ENCODE measurements at places on chromosomes 5 and 9.

DNA sequence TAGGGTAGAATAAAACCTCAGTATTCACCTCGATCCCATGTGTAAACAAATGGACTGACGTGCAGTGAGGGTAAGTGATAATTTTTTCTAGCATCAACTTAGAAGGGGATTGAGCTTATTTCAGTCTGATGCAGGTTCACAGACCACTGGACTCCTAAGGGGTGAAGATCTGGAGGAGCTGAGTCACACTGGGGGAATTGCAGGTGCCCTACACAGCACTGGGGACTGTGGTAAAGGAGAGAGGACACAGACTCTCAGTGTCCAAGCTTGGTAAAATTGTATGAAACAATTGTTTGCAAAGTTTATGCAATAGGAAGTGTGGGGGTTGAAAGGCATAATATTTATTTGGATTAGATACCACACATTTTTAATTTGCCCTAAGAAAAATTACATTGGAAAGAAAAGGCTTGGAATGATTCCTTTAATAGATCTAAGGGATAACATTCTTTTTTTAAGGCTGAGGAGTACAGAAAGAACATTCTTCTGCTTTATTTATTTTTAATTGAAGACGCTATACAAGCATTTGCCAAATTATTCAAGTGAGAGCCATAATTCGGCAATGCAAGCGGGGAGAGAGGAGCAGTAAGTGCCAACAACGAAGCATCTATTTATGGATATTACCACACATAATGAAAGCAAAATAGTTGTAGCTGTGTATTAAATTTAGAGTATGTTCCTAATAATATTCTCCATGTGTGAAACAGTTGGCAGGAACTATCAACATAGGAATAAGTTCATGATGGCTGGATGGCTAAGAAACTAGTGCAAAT is 766.9 kb upstream of the ADAMTS16 start:
- no peak for DNase-seq

DNA sequence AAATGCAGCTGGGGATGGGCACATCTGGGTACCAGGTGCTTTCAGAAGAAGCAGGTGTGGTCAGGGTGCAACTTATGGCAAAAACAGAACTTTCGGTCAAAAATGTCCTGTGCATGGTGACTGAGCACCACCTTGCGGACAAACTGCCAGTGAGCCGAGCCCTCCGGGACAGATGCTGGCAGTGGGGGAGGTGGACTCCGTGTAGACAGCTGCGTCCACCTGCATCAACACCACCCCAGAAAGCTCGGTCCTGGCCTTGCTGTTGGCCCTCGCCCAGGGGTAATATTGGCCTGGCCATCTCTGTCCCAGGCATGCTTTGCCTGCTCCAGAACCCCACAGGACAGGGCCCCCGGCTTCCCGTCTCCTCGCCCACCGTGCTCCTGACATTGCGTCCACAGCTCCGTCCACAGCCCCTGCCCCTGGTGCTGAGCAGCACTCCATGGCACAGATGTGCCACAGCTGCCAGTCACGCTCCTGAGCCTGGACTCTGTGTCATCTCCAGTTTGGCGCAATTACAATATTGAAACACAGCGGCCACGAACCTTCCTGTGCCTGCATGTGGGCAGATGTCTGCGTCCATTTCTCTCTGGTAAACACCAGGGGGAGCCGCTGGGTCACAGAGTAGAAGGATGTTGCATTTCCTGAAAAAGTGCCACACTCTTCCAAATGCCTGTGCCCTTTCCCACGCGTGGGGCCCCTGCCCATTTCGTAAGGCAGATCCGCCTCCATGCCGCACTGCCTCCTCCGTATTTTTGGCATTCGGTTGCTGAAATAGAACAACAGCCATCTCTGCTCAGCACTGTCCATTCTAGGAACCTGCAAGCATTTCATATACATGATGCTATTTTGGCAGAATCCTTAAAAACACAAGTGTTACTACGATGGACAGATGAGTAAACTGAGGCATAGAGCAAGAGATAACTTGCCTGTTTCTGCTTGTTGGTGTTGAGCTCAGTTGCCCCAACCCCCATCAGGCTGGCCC is 33.4 kb upstream of the SLC6A19 start:
- peak; percentile 48 for DNase-seq

- no peak for DNase-seq
These were observed 41.0 kb upstream of the DMRT3 start for GRCh38 chr9:935348-935965.

- no peak for DNase-seq
These were observed 170.8 kb upstream of the MSX2 start for GRCh38 chr5:174553556-174553955.

GRCh38 chr5:38373743-38374142 is 115.4 kb downstream of the EGFLAM start:
- no peak for DNase-seq

DNA sequence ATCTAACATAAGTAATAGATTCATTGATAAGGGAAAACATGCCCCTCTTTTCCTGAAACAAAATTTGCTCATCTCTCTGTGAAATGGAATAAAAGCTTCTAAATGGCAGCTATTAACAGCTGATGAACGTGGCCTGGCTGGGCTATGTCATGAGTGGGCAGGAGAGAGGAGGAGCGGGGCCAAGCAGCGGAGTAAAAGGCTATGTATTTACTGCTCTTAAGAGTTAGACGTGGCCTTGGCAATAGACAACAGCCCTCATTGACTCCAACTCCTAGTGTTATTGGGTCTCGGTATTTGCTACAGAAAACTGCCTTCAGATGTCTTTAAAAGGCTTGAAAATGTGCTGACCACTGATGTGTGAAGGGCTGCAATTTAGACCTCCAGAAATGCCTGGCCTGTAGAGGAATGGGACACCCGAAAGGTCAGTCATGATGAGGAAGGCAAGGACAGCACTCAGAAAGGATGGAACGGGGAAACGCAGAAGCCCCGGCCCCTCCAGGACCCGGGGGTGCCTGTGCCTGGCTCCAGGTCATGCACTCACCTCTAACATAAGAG is 116.8 kb downstream of the PDZD2 start:
- DNase-seq = no peak

- no peak for DNase-seq
These were observed 9.0 kb upstream of the SPINK4 start for GRCh38 chr9:33230756-33231622.

- no peak for DNase-seq
These were observed 577.4 kb downstream of the ACTL7B start for GRCh38 chr9:108278341-108278740.

DNA sequence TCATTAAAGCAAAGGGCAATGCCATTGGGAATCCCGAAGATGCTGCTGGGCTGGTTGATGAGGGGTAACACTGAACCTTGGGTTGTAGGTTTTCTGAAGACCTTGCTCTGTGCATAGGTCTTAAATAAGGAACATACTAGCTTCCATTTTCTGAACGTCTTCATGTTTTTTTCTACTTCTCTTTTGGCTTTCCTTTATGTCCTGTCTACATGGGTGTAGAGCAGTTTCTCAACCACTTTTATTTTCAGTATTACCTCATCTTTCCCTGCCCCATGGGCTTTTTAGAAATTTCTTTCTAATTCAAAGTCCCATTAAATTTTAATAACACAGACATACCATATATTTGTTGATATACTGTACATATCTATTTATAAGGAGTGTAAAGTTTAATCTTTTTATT is at the start of gene IFNA14:
Gene IFNA14, minus strand, starts transcription at position 95 of the 400 bp plus-strand sequence. Its CDS starts 70 bp downstream, at position 25.
- no peak for DNase-seq

DNA sequence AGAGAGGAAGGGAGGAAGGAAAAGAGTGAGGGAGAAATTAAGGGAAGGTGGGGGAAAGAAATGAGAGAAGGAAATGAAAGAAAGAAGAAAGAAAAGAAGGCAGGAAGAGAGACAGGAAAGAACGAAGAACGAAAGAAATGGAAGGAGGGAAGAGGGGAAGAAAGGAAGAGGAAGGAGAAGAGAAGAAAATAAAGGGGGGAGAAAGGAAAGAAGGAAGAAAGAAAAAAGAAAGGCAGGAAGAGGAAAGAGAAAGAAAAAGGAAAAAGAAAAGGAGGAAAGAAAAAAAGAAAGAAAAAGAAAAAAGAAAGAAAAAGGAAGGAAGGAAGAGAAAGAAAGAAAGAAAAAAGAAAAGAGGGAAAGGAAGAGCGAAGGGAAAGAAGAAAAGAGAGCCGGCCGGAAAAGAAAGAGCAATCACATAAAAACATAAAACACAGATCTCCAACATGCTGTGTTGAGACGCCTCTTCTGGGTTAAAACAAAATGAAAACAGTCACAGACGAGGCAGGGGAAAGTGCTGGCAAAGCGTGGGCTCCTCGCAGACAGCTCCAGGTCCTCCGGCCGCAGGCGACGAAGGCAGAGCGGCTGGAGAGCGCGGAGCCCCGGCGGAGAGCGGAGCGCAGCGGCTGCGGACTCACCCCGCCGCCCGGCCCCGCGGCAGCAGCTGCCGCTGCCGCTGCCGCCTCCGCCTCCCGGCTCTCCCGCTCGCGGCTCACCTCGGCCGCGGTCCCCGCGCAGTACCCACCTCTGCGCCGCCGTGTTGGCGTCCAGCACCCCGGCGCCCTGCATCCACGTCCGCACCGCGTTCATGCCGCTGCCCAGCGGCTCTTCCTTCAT is 896 bp downstream of the EBF1 start:
- DNase-seq = no peak

GRCh38 chr5:1737790-1738405 is 61.7 kb downstream of the MRPL36 start:
- DNase-seq = peak; percentile 21

DNA sequence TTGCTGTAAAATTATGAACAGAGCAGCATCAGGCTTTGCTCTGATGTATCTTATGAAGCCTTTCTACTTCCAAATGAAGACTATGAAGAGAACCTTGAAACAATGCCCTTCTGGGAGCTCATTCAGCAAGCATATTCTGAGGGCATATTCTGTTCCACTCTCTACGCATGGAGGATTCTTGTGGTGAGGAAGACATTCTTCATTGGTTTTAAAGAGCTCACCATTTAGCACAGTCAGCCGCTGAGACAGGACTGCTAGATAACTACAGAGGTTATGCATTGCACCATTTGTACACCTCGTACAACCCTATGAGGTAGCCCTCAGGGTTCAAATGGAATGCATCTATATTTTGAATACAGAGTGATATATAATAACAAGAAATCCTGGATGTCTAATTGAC is 61.0 kb downstream of the INVS start:
- DNase-seq = no peak

DNA sequence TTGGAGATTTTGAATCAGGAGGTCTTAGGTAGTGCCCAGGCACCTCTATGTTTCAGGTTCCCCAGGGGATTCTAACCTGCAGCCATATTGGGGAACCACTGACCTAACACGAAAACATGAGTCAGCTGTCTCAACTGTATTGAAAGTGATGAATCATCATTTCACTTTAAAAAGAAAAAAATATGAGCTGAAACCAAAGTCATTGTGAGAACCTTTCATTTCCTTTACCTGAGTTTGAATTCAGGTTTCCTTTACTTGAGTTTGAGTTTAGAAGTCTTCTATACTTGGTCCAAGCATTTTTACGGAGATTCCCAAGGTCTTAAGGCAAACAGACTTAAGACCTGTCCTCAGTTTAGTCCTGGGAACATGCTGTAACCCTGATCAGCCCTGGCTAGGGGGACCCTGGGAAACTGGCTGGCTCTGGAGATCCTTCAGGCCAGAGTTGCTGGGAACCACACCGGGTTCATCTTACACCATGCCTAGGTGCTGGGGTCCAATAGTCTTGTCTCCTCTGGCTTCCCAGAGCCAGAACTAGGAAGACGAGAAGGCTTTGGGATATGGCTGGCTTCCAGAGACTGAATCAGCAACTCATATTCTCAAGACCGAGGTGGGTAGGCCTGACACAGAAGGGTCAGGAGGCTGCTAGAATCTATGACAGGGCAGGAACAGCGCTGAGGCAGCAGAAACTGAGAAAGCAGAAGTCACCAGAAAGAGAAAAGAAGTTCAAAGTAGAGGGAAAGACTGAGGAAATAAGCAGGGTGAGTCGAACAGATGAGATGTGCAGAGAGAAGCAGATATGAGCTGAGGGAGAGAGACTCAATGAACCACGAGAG is 16.4 kb upstream of the PDCD1LG2 start:
- DNase-seq = no peak

GRCh38 chr5:78903861-78904260 is 81.2 kb downstream of the ARSB start:
- DNase-seq = no peak

DNA sequence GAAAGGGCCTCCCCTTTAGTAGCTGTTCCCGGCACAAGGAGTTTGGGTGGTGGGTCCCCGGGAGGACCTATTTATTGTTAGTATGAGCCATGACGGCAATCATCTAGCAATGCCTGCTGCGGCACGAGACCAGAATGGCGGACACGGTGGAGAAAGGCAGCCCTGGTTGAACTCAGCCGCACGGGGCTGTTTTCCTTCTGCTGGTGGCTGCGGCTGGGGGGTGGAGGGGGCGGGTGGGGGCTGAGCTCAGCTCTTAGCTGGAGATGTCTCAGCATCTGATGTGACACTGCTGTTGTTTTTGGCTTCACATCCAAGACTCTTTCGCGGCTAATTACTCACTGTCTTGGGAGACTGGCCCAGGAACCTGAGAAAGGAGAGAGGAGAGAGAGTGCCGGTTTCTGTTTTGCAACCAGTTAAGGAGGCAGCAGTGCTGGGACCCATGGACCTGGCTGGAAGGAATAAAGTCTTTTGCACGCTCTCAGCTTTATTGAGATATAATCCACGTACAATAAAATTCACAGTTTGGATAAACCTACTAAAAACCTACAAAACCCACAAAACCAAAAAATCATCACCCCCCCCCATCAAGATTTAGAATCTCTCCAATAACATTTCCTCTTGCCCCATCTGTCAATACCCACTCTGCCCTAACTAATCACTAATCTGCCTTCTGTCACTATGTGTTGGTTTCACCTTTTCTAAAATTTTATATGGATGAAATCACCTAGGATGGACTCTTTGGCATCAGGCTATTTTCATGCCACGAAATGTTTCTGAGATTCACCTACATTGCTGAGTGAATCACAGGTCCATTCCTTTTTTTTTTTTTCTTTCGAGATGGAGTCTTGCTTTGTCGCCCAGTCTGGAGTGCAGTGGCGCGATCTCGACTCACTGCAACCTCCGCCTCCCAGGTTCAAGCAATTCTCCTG is 81.8 kb upstream of the NEURL1B start:
- no peak for DNase-seq

GRCh38 chr5:41856644-41857491 is 13.4 kb downstream of the OXCT1 start:
- DNase-seq = peak; percentile 46

DNA sequence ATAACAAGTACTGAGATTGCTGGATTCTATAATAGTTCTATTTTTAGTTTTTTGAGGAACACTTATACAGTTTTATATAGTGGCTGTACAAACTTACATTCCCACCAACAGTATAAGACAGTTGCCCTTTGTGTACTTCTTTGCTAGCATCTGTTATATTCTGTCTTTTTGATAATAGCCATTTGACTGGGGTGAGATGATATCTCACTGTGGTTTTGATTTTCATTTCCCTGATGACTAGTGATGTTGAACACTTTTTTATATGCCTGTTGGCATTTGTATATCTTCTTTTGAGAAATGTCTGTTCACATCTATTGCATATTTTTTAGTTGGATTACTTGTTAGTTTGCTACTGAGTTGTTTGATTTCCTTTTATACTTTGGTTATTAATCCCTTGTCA is 204.1 kb upstream of the SMC2 start:
- DNase-seq = no peak

GRCh38 chr9:27356446-27356845 is 59.5 kb upstream of the EQTN start:
- DNase-seq = no peak

All from activated gamma-delta T cell treated with anti-CD3 and anti-CD28 coated beads, Interleukin-2, amount 50 U/mL, for 16 hours (primary cell).